ENCODE measurements at places on chromosomes 7 and 10.

GRCh38 chr7:114942446-114943175 is 20.7 kb downstream of the MDFIC start:
- H3K27me3 ChIP-seq = no peaks in the 10 kb centered on the region
- H3K4me1 ChIP-seq = peaks cover 7% of the 10 kb centered on the region
- no peak for DNase-seq
- H3K36me3 ChIP-seq = no peaks in the 10 kb centered on the region
- no peak overlapping the region for H3K4me3 ChIP-seq
- no peak overlapping the region for H3K27ac ChIP-seq

DNA sequence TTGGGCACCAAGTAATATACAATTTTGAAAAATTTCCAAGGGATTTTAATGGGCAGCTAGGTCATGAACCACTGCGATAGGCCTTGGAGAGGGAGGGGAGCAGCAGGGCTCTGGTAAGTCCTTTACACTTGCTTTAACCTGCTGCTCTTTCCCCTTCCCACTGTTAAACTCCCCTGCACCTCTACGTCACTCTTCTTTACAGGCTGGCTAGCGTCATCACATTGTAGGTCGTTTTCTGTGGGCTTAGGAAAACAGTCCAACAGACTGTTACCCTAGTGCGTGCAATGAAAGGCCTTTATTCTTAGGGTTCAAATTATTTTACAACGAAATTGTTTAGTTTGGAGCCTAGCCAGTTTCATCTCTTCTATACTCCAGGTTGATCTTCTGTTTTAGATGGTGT is 235.7 kb downstream of the AUTS2 start:
- H3K4me3 ChIP-seq = no peak overlapping the region
- no peaks in the 10 kb centered on the region for H3K27me3 ChIP-seq
- no peaks in the 10 kb centered on the region for H3K4me1 ChIP-seq
- no peak overlapping the region for H3K27ac ChIP-seq
- DNase-seq = no peak

GRCh38 chr7:90747516-90747915 is 151.4 kb downstream of the CDK14 start:
- DNase-seq = no peak
- no peak overlapping the region for H3K4me3 ChIP-seq
- no peaks in the 10 kb centered on the region for H3K4me1 ChIP-seq
- H3K27ac ChIP-seq = no peak overlapping the region

DNA sequence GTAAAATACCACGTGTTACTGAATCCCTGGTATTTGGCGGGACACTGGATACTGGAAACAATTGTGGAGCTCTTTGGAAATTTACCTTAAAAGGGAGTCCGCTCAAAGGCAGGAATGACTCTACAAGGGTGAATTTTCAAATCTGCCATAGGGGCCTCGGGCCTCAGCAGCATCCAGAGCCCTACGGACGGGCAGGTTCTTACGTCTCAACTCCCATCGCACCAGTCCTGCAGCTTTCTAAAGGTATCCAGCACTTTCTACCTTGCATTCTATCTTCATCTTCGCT is 248 bp downstream of the PSPH start:
- peak overlapping the region; percentile 87 for H3K4me3 ChIP-seq
- no peak for DNase-seq
- H3K36me3 ChIP-seq = peaks cover 26% of the 10 kb centered on the region

Data from thoracic aorta (tissue), 2 donors.